ENCODE measurements at places on chromosomes 2 and 18.

DNA sequence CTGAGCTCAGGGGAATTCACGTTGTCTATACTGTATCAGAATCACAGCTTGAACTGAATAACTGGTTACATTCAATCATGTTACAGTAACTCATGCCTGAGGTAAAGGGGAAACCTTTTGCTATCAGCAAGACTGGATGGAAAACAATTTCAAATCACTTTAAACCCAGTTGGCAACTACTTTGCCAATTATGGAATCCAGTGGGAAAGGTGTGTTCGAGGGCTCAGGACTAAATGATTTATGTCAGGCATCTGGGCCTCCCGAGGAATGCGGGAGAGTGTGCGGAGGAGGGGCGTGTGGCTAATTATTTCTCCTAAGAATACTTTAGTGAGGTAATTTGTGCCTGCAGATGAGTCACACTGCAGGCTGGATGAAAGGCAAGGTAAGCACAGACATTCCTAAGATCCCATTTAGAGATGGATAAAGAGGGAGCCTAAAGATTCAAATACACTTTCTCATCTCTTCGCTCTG lies 100.1 kb downstream of the HRH4 start:
- DNase-seq: no peak

- DNase-seq: no peak
Measured at GRCh38 chr2:25926984-25927756, 48.9 kb upstream of the ASXL2 start.

- DNase-seq: no peak
Measured at GRCh38 chr2:161662373-161662772, 38.2 kb downstream of the SLC4A10 start.

- no peak for DNase-seq
Measured at GRCh38 chr2:144559242-144559641, 39.3 kb upstream of the ZEB2 start.

GRCh38 chr2:74653985-74654882 lies at the start of gene SEMA4F:
Gene SEMA4F, plus strand, starts transcription at chr2:74654247. Its CDS starts 130 bp downstream, at chr2:74654377.
- DNase-seq: peak; percentile 92

DNA sequence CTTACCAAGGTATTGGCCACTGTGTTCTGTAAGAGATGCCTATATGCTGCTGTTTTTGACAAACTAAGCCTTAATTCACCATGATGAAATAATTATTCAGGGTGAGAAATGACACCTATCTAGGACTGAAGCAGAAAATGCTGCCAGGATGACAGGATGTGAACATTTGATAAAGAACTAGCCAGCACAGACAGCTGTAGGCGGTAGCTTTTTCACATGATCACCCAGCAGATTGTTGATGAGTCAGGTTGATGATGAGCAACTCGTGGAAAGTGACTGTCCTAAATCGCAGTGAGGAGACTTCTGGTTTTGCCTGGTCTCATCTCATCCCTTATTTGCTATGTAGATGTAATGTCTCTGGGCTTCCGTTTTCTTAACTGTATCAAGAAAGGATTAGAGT lies 144.1 kb downstream of the PRPF40A start:
- no peak for DNase-seq

- no peak for DNase-seq
Measured at GRCh38 chr2:85231952-85232351, 95.8 kb downstream of the TGOLN2 start.

GRCh38 chr2:238165288-238165921 lies 6.6 kb downstream of the ERFE start:
- no peak for DNase-seq

DNA sequence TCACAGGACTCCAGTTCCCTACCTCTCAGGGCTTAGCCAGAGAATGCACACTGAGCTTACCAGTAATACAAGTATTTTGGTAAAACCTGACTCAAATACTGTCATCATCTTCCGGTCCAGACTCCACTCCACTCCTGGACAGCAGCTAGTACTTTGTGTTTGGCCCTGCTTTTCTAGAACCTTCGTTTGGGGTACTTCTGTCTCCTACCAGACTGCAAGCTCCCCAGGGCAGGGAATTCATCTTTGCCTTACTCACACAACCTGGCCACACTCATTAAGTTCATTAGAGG lies 108.9 kb upstream of the CDC42EP3 start:
- no peak for DNase-seq

DNA sequence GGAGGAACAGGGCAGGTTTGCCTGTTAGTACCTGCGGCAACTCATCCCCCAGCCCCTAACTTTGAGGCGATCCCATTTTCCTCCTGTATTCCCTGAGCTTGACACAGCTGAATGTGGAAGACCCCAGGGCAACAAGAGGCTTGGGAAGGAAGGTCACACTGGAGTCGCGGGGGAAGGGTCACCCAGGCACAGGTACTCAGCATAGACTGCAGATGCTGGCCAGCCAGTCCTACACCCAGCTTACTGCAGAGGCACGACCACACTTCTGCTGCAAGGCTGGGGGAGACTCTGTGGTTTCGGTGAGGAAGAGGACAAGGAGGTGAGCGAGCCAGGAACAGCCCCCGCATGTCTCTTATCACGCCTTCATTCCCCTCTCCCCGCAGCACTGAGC lies 91.5 kb downstream of the MALT1 start:
- DNase-seq: no peak

- DNase-seq: no peak
Measured at GRCh38 chr2:186518945-186519344, 32.9 kb downstream of the ZC3H15 start.

Measured in HuH-7.5 (cell line).